PC-9 (cell line): ENCODE measurements at places on chromosomes 2 and 18.
A peak's percentile ranks its signal among the peaks of the same experiment; 100 is the strongest.

- no peaks in the 10 kb centered on the region for H3K4me1 ChIP-seq
- H3K27ac ChIP-seq = no peak overlapping the region
- DNase-seq = peak; percentile 36
- H3K4me3 ChIP-seq = no peak overlapping the region
- no peaks in the 10 kb centered on the region for H3K27me3 ChIP-seq
- H3K36me3 ChIP-seq = no peaks in the 10 kb centered on the region
Measured at GRCh38 chr18:52903857-52904256, 563.9 kb downstream of the DCC start.

DNA sequence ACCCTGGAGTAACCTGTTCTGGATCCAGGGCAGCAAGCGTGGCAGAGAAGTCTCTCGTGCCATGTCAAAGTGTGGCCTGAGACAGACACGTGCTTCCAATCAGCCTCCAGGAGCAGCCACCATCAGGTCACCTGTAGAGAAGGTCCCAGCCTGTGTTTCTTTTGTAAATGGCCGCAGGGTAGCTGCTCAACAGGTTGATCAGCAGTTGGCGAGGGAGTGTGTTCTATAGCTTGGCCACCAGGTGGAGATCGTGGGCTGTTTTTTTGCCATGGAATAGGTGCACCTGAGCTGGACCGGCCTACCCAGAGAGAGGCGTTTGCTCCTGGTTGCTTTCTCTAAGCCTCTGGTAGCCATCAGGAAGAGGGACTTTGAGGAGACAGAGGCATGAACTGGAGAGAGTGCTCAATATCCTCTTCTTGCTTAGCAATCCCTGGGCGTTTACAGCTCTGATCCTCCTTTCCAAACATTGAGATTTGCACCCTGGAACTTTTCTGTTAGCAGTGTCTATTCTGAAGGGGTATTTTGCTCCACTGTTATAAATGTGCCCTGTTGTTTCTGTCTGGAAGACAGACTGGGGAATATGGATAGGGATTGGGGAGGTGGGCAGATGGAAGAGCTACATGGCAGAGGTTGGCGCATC is 34.2 kb upstream of the EN1 start:
- peak; percentile 78 for DNase-seq
- H3K27ac ChIP-seq = no peak overlapping the region
- H3K27me3 ChIP-seq = no peaks in the 10 kb centered on the region

GRCh38 chr2:181682026-181682789 is 1.9 kb upstream of the NEUROD1 start:
- H3K27me3 ChIP-seq = no peaks in the 10 kb centered on the region
- H3K4me1 ChIP-seq = no peaks in the 10 kb centered on the region
- H3K36me3 ChIP-seq = no peaks in the 10 kb centered on the region
- no peak overlapping the region for H3K4me3 ChIP-seq
- no peak for DNase-seq

GRCh38 chr2:216474925-216475670 is 23.5 kb upstream of the RPL37A start:
- H3K27me3 ChIP-seq = no peaks in the 10 kb centered on the region
- H3K4me3 ChIP-seq = no peak overlapping the region
- H3K4me1 ChIP-seq = no peaks in the 10 kb centered on the region
- no peaks in the 10 kb centered on the region for H3K36me3 ChIP-seq
- DNase-seq = no peak
- no peak overlapping the region for H3K27ac ChIP-seq

DNA sequence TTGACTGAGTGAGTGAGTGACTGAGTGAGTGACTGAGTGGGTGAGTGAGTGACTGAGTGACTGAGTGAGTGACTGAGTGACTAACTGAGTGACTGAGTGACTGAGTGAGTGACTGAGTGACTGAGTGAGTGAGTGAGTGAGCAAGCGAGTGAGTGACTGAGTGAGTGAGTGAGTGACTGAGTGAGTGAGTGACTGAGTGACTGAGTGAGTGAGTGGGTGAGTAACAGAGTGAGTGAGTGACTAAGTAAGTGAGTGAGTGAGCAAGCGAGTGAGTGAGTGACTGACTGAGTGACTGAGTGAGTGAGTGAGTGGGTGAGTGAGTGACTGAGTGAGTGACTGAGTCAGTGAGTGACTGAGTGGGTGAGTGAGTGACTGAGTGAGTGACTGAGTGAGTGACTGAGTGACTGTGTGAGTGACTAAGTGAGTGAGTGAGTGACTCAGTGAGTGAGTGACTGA is 11.9 kb downstream of the MAL start:
- no peak overlapping the region for H3K4me3 ChIP-seq
- DNase-seq = no peak
- H3K4me1 ChIP-seq = peaks cover 84% of the 10 kb centered on the region
- H3K27me3 ChIP-seq = no peaks in the 10 kb centered on the region

GRCh38 chr2:127593228-127594115 is 52.5 kb upstream of the GPR17 start:
- H3K4me1 ChIP-seq = no peaks in the 10 kb centered on the region
- H3K27me3 ChIP-seq = no peaks in the 10 kb centered on the region; the same call in 1 of the 2 replicates
- no peak for DNase-seq
- no peak overlapping the region for H3K4me3 ChIP-seq
- H3K27ac ChIP-seq = no peak overlapping the region

GRCh38 chr18:6088432-6088831 is 193.1 kb upstream of the TMEM200C start:
- H3K4me3 ChIP-seq = no peak overlapping the region
- no peaks in the 10 kb centered on the region for H3K4me1 ChIP-seq
- H3K36me3 ChIP-seq = no peaks in the 10 kb centered on the region
- DNase-seq = no peak
- H3K27ac ChIP-seq = no peak overlapping the region
